ENCODE measurements at places on chromosomes 5 and 9. TPM values are rescaled to one million over a fixed set of nuclear protein-coding genes. Genes with fewer than 3 reads are reported as not detected.
A peak's percentile ranks its signal among the peaks of the same experiment; 100 is the strongest.

The CCDC112 gene
- 5.7 TPM for total RNA-seq

DNA sequence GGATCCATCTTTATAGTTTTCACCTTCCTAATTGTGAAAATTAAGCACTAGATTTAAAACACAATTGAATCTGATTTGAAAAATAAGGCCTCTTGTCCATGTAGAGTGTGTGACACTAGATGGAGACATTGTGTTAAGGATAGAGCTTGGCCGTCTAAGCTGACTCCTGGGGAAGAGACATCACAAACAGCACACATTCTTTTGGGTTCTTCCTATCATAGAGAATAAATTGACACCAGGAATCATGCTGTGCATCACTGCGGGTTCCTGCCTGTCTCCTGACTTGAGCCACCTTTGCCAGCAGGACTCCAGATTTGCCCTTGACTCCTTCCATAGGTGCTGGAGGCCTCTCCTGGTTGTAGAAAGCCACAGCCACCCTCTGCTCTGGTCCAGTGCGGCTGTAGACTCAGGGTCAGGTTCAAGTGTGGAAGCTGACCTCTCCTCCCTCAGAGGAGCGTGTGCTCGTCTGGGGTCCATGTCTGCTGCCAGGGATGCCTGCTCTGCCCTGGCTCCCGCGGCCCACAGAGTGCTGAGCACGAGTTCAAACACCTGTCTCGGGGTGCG is 11.2 kb downstream of the ROPN1L start:
- H3K4me3 ChIP-seq: no peak overlapping the region
- H3K36me3 ChIP-seq: no peaks in the 10 kb centered on the region
- H3K27ac ChIP-seq: no peak overlapping the region
- DNase-seq: no peak

The HTR4 gene
- not detected for total RNA-seq

The TXNDC8 gene
- not detected for total RNA-seq

The EDIL3 gene
- total RNA-seq: 27.3 TPM

- no peaks in the 10 kb centered on the region for H3K27me3 ChIP-seq
- H3K36me3 ChIP-seq: no peaks in the 10 kb centered on the region
- no peaks in the 10 kb centered on the region for H3K4me1 ChIP-seq
- DNase-seq: no peak
- H3K4me3 ChIP-seq: no peak overlapping the region
These were observed 64.1 kb upstream of the FCN1 start for GRCh38 chr9:134981829-134982228.

DNA sequence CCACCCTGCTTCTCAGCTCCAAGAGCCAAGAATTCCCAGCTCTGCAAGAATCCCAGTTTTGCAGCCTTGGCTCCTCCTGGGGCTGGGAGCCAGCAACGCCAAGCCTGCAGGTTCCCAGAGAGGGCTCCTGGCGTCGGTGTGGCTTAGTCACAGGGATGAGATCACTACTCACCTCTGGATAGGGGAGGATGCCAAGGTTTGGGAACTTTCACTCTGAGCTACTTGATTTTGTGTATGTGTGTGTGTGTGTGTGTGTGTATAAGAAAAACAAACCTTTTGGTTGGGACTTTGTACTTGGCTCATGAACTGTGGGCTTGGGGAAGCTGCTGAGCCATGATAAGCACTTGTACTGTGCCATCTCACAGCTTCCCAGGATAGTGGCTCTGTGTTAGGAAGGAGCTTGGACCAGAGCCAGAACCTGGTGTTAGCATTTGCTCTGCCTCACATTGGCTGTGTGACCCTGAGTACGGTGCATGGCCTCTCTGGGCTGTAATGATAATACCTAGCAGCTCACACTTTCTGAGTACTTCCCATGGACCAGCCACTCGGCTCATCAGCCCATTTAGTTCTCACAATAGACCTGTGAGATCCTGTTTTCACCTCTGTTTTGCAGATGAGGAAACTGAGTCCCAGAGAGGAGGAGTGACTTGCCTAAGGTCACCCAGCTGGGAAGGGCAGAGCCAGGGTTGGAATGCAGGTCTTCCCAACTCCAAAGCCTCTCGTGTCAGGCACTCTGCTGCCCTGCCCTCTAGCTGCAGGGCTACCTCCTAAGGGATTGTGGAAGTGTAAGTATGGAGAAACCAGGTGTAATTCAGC is 41.4 kb upstream of the DAB2IP start:
- no peak overlapping the region for H3K27ac ChIP-seq
- H3K36me3 ChIP-seq: no peaks in the 10 kb centered on the region
- no peak for DNase-seq
- H3K4me3 ChIP-seq: no peak overlapping the region
- peaks cover 4% of the 10 kb centered on the region for H3K27me3 ChIP-seq
- H3K4me1 ChIP-seq: no peaks in the 10 kb centered on the region

DNA sequence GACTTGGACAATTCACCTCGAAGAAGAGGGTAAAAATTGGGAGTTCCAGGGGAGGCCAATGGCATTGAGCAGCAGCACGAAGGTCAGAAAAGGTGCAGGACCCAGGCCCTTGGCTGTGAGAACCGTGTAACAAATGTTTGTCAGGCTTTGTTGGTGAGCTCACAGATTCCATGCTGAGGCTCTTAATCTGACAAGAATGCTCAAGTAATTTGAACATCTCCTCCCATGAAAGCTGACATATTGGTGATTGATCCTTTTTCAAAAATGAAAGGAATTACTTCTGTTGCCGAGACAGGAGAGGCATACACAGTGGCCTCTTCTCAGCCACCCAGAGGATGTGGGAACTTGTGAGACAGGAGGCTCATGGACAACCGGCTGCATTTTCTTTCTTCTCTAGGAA is 11.6 kb downstream of the RAI14 start:
- DNase-seq: no peak
- no peak overlapping the region for H3K27ac ChIP-seq
- H3K36me3 ChIP-seq: no peaks in the 10 kb centered on the region
- H3K4me3 ChIP-seq: no peak overlapping the region

The OR1N2 gene
- not detected for total RNA-seq

DNA sequence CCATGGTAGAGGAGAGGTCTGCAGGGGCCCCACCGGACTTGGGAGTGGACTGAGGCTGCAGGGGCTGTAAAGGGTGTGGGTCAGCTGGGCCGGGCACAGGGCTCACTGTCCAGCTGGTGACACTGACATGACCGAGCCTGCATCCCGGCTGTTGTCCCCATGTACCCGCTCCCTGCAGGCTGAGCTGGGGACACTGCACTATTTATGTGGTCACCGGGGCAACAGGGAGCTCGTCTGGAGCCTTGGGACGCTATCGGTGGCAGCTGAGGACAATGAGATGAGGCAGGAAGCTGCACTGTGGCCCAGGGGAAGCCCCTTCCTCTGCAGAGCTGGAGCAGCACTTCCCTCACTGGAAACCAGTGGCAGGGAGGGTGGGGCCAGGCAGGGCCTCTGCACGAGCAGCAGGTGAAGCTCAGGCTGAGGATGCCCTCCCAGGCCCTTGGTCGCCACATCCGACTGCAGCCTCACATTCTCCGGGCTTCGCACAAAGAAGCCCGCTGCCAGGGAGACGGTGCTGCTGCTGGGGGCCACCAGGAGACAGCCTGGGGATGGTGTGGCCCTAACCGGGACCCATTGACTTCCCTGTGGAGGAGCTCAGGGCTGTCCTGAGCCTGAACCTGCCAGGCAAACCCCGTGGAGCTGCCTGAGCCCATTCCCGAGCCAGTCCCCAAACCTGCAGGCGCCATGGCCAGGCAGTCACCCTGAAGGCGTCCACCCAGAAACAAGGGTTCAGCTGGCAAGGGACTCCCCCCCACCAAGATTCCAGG is 26.4 kb downstream of the ZDHHC11B start:
- no peak for DNase-seq
- no peaks in the 10 kb centered on the region for H3K27me3 ChIP-seq
- H3K36me3 ChIP-seq: no peaks in the 10 kb centered on the region
- H3K27ac ChIP-seq: no peak overlapping the region
- H3K4me3 ChIP-seq: no peak overlapping the region
- H3K4me1 ChIP-seq: peaks cover 14% of the 10 kb centered on the region

- no peaks in the 10 kb centered on the region for H3K27me3 ChIP-seq
- H3K36me3 ChIP-seq: no peaks in the 10 kb centered on the region
- peak overlapping the region; percentile 29 for H3K27ac ChIP-seq
- no peak overlapping the region for H3K4me3 ChIP-seq
These were observed 4.0 kb downstream of the NADK2 start for GRCh38 chr5:36237751-36238150.

The ARID3C gene
- 0.66 TPM for total RNA-seq

DNA sequence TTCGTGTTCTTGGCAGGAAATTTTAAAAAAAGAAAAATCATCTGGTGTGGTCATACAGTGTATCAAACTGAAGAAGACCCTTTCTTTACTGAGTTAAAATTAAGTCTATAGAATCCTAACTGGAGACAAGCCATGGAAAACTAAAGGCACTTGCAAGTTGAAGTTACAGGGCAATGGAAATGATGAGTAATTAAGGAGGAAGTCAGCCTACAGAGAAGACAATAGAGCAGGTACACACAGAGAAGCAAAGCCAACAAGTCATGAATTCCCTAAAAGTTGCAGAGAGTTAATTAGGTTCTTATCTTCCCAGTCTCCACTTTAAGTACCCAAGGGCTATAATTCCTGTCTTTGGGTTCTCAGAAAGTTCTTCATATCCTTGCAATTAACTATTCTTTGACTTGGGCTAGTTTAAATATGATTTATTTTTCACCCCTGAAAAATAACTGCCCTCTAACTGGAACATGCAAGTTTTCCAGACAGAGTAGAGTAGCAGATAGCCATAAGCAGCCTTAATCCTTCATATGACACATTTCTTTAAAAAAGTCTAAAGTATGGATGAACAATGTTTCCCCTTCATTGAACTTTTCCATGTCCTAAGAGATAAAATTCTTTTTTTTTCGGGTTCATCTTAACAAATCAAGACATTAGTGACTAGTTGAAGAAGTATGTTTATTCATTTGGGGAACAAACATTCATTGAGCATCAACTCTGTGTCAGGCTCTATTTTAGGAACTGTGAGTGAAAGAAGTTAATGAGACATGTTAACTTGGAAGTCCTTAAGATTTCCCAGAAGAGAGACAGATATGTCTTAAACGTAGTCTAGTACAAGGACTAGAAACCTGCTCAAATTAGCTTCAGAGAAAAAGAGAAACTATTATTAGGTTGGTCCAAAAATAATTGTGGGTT is 5.2 kb upstream of the ITGA2 start:
- no peak for DNase-seq
- no peak overlapping the region for H3K27ac ChIP-seq
- no peaks in the 10 kb centered on the region for H3K36me3 ChIP-seq
- H3K4me1 ChIP-seq: no peaks in the 10 kb centered on the region
- no peaks in the 10 kb centered on the region for H3K27me3 ChIP-seq

The SPATA31E1 gene
- total RNA-seq: not detected

The GPR150 gene
- 3.1 TPM for total RNA-seq

DNA sequence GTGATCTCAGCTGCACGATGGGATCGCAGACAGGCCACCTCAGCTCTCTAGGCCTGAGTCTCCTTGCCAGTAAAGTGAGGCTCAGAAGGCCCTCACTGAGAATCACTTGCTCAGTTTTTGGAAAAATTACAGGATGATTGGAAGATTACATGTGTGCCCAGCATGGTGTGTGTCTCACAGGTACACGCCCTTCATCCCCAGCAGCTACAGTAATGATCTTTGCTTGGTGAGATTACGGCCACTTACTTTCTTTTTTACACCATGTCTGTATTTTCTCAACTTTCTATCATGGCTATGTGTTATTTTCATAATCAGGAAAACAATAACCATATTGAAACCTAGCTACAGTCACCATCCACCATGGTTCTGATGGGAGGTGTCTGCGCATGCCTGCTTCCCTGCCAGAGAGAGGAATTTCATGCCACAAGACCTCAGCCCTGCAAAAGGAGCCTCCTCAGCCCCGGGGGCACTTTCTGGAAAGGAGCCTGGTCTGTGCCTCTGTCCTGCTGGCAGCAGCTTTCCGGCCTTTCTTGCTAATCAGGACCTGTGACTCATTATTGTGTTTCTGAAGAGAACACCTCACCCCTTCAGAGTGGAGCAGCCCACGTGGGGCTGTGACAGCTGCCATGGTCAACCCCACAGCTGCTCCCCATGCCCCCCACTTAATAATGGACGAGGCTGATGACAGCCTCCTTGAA is 64.2 kb upstream of the OLFM1 start:
- H3K27me3 ChIP-seq: no peaks in the 10 kb centered on the region
- no peak overlapping the region for H3K4me3 ChIP-seq
- H3K36me3 ChIP-seq: no peaks in the 10 kb centered on the region
- no peaks in the 10 kb centered on the region for H3K4me1 ChIP-seq
- no peak overlapping the region for H3K27ac ChIP-seq
- no peak for DNase-seq

DNA sequence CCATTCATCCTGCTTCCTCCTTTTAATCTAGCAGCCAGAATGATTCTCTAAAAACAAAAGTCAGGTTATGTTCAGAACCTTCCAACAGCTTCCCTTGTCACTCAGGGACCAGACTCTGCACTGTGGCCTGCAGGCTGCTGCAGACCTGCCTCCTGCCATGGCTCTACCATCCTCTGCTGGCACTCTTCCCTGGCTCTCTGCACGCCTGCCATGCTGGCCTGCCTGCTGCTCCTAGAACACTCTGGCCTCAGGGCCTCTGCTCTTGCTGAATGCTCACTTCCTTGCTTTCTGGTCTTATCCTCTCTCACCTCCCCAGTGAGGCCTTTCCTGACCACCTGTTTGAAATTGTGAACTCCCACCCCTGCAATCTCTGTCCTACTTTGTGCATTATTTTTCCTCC is 149.4 kb downstream of the CD180 start:
- no peak overlapping the region for H3K27ac ChIP-seq
- H3K36me3 ChIP-seq: no peaks in the 10 kb centered on the region
- no peak for DNase-seq
- peaks cover 9% of the 10 kb centered on the region for H3K4me1 ChIP-seq

DNA sequence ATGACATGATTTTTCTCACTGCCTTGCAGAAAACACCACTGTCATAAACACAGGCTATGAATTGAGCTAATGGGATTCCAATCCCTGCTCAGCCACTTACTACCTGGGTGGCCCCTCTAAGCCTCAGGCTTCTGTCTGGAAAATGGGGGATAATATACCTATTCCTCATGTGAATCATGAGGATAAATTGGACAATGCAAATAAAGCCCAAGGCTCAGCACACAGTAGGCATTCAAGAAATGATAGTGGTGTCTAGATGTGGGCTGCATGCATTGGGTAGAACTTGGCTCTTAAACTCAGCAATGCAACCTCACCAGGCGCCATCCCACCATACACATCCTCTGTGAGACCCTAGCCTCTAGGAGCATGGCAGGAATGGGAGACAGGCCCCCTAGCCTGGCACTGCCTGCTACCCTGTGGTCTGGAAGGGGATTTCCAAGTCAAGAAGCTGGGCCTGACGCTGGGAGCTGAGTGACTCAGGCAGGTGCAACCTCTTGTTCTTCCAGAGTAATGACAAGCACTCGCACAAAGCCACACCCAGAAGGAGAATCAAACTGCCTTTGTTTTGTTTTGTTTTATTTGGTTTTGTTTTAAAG is 2.3 kb upstream of the TNIP1 start:
- H3K27me3 ChIP-seq: no peaks in the 10 kb centered on the region
- H3K4me1 ChIP-seq: no peaks in the 10 kb centered on the region
- peak overlapping the region; percentile 99 for H3K27ac ChIP-seq
- DNase-seq: no peak
- H3K4me3 ChIP-seq: no peak overlapping the region
- H3K36me3 ChIP-seq: peaks cover 5% of the 10 kb centered on the region

The RABEPK gene
- 25.5 TPM for total RNA-seq

Data from tibial nerve (tissue), 4 donors.